Left renal pelvis (tissue), 4 donors: ENCODE measurements at places on chromosomes 5 and 9.

GRCh38 chr5:74640954-74641734, 616 bp upstream of the ENC1 start:
- peak; percentile 76 for DNase-seq

GRCh38 chr9:133793471-133793870, 55.3 kb upstream of the SARDH start:
- DNase-seq: no peak

DNA sequence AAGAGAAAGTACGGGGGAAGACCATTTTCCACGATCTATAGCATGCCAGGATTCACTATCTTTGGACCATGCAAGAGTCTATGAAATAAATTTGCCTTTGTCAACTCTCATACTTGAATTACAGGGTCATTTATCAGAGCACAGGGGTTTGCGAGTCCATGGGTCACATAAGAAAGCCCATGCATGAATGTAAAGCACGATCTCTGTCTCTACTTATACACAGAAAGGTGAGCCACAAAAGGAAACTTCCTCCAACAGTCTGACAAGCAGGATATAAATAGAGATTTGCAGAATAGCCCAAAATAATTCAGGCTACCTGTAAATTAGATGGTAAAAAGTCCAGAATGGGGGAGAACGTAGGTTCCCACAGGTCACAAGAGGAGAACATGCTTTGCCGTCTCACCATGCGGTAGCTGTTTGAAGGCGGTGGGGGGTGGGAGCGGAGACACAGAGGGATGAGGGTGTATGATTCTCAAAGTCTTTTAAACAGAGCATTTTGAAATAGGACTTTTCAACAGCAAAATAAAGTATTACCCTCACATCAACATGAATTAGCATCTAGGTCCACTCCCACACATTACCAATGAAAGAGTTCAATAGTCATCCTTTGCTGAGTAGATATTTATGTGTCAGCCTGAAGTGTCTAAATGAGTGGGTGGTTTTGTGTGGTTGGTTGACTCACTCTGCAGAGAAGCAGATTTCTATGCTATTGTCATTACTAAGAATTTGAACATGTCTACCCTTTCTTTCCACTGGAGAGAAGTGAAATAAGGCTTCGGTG, 279.7 kb downstream of the EBF1 start:
- no peak for DNase-seq

DNA sequence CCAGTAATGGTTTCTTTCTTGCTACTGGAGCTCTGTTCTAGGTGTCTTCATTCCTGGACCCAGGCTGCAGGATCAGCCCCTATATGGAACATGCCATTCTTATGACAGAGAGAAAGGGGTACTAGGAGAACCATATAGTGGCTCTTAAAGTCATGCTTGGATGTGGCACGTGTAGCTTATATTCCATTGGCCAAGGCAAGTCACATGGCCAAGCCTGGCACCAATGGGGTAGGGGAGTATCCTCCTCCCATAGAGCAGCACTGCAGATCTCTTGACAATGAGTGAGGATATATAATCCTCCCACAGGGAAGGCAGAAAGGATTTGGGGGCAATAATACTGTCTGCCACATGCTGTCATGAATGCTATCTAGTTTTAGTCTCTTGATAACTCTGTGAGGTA, 193.3 kb downstream of the PALM2AKAP2 start:
- DNase-seq: no peak

- no peak for DNase-seq
Measured at GRCh38 chr5:81268521-81269196, 32.7 kb upstream of the ZCCHC9 start.

- DNase-seq: peak; percentile 18
Measured at GRCh38 chr9:93810028-93810971, 144.9 kb downstream of the BARX1 start.

DNA sequence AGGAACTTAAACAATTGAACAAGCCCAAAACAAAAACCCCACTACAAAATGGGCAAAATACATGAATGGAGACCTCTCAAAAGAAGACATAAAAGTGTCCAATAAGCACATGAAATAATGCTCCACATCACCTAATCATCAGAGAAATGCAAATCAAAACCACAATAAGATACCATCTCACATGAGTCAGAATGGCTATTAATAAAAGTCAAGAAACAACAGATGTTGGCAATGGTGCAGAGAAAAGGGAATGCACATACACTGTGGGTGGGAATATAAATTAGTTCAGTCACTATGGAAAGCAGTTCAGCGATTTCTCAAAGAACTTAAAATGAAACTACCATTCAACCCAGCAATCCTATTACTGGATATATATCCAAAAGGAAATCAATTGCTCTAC, 337.4 kb upstream of the GRIA1 start:
- no peak for DNase-seq

GRCh38 chr5:150645070-150645700, 4.7 kb downstream of the SYNPO start:
- DNase-seq: no peak

DNA sequence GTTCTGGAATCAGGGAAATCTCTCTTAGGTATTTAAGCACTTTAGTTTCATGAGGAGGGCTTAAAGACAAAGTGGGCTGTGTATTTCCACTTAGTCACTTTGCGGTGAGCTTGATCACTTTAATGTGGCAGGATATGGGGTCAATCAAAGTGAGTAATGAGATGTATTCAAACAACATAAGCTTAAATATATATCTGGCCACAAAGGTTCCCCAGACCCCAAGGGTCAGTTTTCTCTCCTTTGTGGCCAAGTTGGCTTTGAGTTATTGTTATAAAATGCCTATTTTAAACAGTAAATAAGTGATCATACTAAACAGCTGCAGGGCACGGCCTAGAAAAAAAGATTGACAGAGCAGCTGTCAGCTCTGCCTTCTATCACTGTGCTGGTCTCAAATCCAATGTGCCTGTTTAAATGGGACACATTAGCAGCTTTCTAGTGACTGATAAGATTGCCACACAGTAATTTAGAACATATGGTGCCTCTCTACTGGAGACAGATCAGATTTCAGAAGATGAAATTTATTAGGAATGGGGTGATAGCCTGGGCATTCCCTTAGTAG, 363.9 kb downstream of the AGTPBP1 start:
- DNase-seq: no peak

DNA sequence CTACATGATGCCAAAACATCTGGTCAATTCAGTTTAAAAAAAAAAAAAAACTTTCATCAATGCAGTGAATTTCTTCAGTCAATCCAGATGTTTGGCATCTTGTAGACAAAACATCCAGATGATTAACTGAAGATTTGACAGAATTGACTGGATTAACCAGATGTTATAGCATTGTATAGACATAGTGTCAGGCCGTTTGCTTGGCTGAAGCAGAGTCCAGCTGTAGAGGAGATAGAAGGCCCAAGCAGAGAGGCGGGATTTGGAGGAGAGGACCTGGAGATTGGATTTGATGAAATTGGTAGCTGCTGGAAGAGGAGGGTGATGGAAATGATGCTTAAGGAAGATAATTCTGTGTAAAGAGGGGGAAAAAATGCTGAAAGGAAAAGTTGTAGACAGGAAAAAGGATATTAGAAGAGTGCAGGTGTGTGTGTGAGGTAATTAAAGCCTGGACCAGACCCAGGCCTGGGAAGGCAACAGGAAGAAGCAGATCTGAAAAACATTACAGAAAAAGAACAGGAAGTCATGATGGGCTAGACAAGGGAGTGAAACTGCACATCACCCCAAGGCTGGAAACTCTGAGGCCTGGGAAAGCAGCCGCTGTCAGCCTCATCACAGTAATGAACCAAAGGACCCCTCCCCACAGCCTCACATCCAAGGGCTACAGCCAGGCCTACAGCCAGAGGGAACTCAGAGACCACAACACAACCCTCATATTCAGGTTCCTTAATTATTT, 258.3 kb downstream of the CWC27 start:
- DNase-seq: no peak

- no peak for DNase-seq
Measured at GRCh38 chr9:108386859-108387384, 468.9 kb downstream of the ACTL7B start.

- no peak for DNase-seq
Measured at GRCh38 chr5:146331423-146331822, 7.2 kb upstream of the POU4F3 start.

GRCh38 chr9:36551129-36551528, 21.6 kb upstream of the MELK start:
- no peak for DNase-seq

GRCh38 chr9:129237164-129237611, 59.1 kb upstream of the IER5L start:
- DNase-seq: no peak

DNA sequence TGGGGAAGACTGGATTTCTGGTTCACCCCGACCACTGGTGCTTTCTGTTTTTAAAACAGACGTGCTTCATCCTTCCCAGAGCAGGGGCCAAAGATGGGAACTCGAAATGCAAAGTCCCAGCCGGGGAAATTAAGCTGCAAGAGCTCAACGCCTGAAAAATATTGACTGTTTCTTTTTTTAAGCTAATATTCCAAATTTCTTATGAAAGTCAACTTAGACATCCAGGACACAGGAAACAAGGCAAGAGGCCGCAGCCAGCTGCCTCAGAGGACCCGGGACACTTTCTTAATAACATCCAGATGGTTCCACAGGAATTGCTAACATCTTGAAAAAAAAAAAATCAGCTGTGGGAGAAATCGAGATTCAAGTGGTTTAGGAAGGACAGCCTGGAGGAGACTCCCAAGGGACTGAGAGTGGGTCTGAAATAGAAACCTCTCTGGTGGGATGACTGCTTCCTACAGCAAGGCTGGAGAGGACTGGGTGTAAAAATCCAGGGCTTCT, 144.9 kb downstream of the FGF1 start:
- peak; percentile 38 for DNase-seq

GRCh38 chr9:92762781-92763708, 1.6 kb downstream of the BICD2 start:
- DNase-seq: no peak

DNA sequence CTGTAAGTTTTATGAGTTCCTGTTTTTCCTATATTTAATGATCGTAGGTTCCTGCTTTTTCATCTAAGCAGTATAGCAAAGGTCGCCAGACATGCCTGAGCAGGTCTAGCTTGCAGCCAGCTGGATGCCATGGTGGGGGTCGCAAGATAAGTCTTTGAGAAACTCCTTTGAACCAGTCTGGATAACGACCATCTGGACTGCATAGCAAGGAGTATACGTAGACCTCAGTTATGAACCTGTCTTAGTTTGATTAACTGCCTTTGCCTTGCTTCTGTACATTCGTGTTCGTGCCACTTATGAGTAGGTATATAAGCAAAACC, 8.4 kb upstream of the SPATA31E1 start:
- DNase-seq: no peak

DNA sequence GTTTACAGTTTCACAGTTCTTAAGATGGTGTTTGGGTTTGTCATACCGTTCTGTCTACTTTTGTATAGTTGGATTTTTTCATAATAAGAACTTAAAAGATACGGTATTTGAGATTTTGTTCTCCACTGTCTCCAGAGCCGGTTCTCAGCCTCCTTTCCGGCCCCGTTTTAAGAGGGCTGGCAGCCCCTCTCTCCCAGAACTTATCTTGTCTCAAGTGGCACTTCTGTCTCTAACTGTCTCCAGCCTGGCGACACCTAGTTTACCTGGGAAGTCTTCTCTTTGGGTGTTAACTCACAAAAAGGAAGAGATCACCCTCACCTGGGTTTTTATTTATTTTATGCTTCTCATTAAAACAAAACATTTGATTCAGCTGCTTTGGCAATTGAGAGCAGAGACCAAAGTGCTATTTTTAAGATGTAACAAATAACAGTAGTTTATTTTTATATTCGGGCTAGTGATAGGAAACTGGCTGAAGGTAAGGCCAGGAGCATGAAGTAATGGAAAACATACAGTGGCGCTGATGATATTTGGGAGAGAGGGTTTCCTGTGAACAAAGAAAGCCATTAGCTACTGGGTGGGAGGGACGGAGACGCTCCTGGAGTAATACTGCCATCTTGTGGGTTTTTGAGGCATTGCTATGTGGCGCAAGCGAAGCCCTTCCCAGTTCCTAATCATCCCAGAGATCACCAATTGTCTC, 48.3 kb downstream of the ACER2 start:
- peak; percentile 63 for DNase-seq

DNA sequence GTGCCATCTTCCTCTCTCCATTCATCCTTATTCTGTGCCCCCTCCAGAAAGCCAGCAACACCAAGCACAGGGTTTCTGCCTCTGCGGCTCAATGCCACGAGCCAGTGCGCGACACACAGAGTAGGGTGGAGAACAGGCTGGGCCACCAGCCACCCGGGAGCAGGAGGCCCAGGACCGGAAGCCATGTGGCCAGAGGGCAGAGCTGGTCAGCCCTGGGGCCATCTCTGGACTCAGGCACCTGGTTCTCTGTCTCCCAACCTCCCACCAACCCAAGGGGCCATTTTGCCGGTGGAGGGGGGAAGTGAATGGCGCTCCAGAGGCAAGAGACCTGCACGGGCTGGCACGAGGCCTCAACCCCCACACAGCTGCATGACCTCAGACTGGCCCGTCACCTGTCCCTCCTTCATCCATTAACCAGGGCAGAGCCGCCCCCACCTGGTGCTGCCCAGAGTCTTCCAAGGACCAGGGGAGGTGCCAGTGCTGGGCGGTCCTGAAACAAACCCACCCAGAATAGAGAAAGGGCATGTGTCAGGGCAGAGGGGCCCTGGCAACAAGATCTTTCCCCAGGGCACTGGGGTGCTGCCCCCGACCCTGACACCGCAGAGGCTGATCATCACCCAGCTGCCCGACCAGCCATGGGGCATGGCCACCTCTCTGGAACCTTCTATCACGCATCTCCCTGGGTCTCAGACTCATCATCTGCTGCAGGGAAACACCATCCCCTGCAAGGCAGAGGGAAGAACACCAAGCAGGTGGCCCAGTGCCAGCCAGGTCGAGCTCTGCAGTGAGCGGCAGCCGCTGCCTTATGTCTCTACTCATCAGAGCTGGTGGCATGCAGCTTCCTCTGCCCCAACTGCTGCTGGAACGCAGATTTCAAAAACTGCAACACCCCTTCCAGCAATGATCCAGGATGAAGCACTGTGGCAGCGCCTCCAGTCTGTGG, 11.9 kb downstream of the VAV2 start:
- no peak for DNase-seq

GRCh38 chr5:60993425-60993824, 48.4 kb downstream of the NDUFAF2 start:
- DNase-seq: no peak

DNA sequence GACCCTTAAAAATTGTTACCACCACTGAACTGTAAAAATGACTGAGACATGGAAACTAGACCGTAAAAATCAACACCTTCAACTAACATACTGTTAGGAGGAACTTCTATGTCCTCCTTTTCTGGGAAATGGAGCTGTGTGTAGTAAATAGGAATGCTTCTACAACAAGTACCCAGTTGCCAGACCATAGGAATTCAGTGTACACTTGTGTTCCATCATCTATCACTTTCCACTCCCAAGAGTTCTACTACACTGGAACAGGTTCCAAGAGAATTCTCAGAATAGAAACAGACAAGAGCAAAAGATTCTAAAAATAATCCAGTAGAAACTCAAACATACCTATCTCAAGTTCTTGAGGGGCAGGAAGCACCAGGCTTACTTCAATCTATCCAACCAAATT, 23.6 kb downstream of the UBAP2 start:
- DNase-seq: no peak

- no peak for DNase-seq
Measured at GRCh38 chr5:8981496-8981895, 564.4 kb downstream of the SEMA5A start.

GRCh38 chr5:68026092-68026885, 189.3 kb upstream of the PIK3R1 start:
- DNase-seq: no peak
